ENCODE measurements at places on chromosomes 4 and X.

DNA sequence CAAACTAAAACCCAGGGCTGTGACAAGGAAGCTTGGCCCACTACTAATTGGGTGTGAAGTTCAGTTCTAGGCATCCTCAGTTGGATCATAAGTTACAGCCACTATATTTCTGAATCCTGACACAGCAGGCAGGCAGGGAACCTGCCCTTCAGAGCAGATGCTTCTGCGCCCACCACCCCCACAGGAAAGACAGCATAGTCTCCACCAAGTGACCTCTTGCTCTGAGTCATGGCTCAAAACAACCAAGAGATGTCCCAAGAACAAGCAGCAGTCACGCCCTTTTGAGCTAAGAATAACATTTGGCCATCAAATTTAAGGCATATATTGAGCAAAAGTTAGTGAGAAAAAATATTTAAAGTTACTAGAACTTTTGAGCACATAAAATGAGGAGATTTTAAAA, 170.7 kb upstream of the SMARCAD1 start:
- no peak for DNase-seq

DNA sequence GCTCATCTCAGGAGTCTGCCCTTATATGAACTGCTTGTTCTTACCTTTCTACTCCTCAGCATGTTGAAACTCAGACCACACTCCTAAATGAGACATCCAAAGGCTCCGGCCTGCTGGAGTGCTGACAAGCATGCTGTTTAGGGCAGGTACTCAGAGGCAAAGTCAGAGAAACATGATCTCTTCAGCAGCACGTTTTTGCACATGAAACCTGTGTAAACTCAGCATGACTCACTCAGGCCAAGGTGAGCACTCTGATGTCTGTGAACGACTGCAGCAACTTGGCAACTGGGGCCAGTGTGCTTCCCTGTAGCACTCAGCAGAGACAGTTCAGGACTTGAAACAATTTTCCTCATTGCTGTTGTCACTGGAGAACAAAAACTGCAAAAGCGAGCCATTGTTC, 109.6 kb downstream of the PACRGL start:
- DNase-seq: no peak

- no peak for DNase-seq
Measured at GRCh38 chrX:50762578-50762977, 51.4 kb downstream of the SHROOM4 start.

- peak; percentile 25 for DNase-seq
Measured at GRCh38 chr4:169810325-169811323, 52.9 kb upstream of the HPF1 start.

- no peak for DNase-seq
Measured at GRCh38 chr4:137125011-137125410, 407.3 kb downstream of the PCDH18 start.

DNA sequence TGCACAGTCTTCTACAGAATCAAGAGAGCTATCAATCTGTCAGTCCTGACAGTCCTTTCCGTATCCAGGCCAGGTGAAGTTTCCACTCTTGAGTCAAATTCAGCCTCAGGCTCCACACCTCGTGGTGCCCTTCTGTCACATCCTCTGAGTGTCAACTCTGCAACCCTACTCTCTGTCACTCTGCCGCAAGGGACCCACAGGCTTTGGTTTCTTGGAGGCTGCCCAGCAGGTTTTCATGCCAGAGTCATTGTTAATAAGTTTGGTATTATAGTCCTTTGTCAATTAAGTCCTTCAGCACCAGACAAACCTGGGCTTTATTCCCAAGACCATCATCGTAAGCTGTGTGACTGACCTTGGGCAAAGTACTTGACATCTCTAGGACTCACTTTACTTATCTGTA, 83.4 kb upstream of the KLHL13 start:
- DNase-seq: no peak

DNA sequence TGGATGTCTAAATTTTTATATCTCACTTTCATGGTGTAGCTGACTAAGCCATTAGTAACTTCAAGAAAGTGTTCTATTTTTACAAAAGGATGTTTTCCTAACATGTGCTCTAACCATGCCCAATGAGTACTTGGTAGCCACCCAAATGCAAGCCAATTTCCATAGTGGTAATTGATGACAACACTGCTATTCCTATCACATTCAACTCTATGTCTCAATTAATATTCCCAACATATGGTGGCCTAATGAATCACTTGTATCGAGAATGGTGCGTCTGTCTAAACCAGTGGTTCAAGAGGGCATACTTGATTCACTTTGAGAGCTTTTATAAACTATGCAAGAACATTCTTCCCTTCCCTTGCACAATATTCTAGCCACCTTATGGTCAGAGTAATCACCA, 112.9 kb upstream of the GPRIN3 start:
- no peak for DNase-seq

GRCh38 chr4:165874072-165874790, 1.2 kb downstream of the TLL1 start:
- DNase-seq: no peak

GRCh38 chr4:34258176-34258575, 1986.1 kb downstream of the ARAP2 start:
- no peak for DNase-seq
